Mononuclear cell (primary cell): ENCODE measurements at places on chromosomes 1 and 21. TPM values are rescaled to one million over a fixed set of nuclear protein-coding genes. Genes with fewer than 3 reads are reported as not detected.

The FNDC10 gene
- 1.2 TPM for total RNA-seq

The MCOLN3 gene
- total RNA-seq, result 0.63 TPM

The FABP3 gene
- not detected for total RNA-seq

The PPM1J gene
- total RNA-seq, result 0.63 TPM

The GSTM1 gene
- not detected for total RNA-seq

The LCE1E gene
- total RNA-seq, result not detected

The AMY2A gene
- not detected for total RNA-seq

The KCNK2 gene
- total RNA-seq, result 0.10 TPM

The CELF3 gene
- total RNA-seq, result not detected

The KMO gene
- 3.9 TPM for total RNA-seq

The L1TD1 gene
- 0.21 TPM for total RNA-seq

The KRTAP11-1 gene
- not detected for total RNA-seq

The CCDC18 gene
- total RNA-seq, result 7.6 TPM

The GDAP2 gene
- 27.8 TPM for total RNA-seq

The PLA2G2C gene
- under 0.01 TPM for total RNA-seq

The ANGPTL3 gene
- not detected for total RNA-seq

The MANEAL gene
- 0.42 TPM for total RNA-seq

The KIF17 gene
- under 0.01 TPM for total RNA-seq

The SLC5A3 gene
- 16.6 TPM for total RNA-seq

The PTGER3 gene
- 0.52 TPM for total RNA-seq

The RGS7 gene
- under 0.01 TPM for total RNA-seq

The LENEP gene
- 0.63 TPM for total RNA-seq

The AMY1A gene
- not detected for total RNA-seq

The LCE2B gene
- total RNA-seq, result not detected

The ADCY10 gene
- total RNA-seq, result not detected

The S100A5 gene
- total RNA-seq, result not detected

The ACTN2 gene
- total RNA-seq, result under 0.01 TPM

The LCE6A gene
- total RNA-seq, result not detected

The SPSB1 gene
- total RNA-seq, result 0.94 TPM

The FMN2 gene
- total RNA-seq, result not detected

The FALEC gene
- not detected for total RNA-seq

The ODF2L gene
- 57.9 TPM for total RNA-seq

The WNT3A gene
- total RNA-seq, result not detected

The CFAP74 gene
- under 0.01 TPM for total RNA-seq

The SMCP gene
- total RNA-seq, result not detected

The HHIPL2 gene
- not detected for total RNA-seq

The DENND2C gene
- 2.8 TPM for total RNA-seq

The SMAP2 gene
- total RNA-seq, result 201 TPM

The CA6 gene
- total RNA-seq, result 0.63 TPM

The RGS1 gene
- total RNA-seq, result 1,368 TPM

The PGLYRP4 gene
- not detected for total RNA-seq

The CTSS gene
- total RNA-seq, result 1,898 TPM

The FAM72C gene
- total RNA-seq, result 0.10 TPM

The METTL13 gene
- total RNA-seq, result 1.6 TPM

The ARV1 gene
- 2.3 TPM for total RNA-seq

The SLC9C2 gene
- total RNA-seq, result not detected

The FCRL4 gene
- total RNA-seq, result not detected

The ARMH1 gene
- 30.0 TPM for total RNA-seq

The RAB29 gene
- total RNA-seq, result 21.1 TPM

The KAZN gene
- 0.31 TPM for total RNA-seq

The ZNF648 gene
- total RNA-seq, result not detected

The C1orf87 gene
- not detected for total RNA-seq

The TLR5 gene
- total RNA-seq, result 6.6 TPM

The AMY1C gene
- total RNA-seq, result not detected

The LYPLAL1 gene
- 17.8 TPM for total RNA-seq
